ENCODE measurements at places on chromosomes 5 and 9. TPM values are rescaled to one million over a fixed set of nuclear protein-coding genes. Genes with fewer than 3 reads are reported as not detected.

- DNase-seq: peak; percentile 64
Observed at GRCh38 chr5:134227259-134227658, 1.4 kb upstream of the PPP2CA start.

GRCh38 chr5:110612794-110613247 is 113.7 kb downstream of the TMEM232 start:
- no peak for DNase-seq

DNA sequence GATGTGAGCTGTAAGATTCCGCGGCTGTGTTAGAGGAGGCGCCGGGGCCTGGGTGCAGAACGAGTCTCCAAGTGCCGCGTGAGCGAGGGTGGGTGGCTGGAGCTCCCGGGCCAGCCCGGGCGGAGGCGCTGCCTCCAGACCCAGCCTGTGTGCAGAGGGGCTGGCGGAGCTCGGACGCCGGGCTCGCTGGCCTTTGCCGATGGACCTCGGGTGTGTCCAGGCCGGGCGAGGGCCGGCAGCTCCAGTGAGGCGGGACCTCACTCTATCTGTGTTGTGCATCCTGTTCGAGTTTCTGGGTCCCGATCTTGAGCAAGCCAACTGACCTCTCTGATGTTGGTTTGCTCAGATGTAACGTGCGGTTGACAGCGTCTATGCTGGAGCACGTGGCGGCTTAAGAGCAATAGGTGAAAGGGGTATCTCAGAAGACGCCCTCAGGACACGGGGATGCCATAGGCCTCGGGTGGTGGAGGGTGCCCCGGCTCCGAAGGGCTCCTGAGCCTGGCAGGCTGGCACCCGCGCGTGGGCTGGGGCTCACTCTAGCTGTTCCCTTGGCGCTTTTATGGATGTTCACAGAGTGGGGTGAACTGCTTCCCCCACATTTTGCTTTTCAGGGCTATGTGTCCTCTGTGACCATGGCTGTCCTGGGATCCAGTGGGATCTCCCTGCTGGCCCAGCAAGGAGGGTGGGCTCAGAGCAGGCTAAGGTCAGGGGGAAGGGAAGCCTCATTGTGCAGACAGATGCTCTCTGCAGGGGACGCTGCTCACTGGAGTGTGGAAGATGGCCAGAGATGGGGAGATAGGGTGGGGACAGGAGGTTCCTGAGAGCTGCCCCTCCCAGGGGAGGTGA is 69.8 kb downstream of the MRPL36 start:
- no peak for DNase-seq

- DNase-seq: no peak
Observed at GRCh38 chr9:84953252-84953773, 283.8 kb downstream of the NTRK2 start.

DNA sequence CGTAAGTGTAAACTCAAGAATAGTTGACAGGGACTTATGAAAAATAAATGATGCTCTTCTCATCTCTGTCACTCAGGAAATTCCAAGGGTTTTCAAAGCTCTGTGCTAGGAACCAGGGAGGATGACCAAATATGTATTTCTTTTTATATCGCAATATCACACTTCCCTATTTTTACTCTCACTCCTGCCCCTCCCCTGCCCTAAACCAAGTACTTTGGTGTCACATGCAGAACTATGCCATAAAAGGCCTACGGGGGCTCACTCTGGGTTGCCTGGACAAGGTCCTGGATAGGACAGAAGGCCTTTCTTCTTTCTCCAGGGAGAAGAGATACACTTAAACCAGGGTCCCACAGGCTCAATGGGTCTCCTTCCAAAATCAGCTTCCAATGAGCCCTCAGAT is 8.3 kb upstream of the RETREG1 start:
- no peak for DNase-seq

GRCh38 chr5:135329913-135330797 is 68.9 kb downstream of the MACROH2A1 start:
- no peak for DNase-seq

DNA sequence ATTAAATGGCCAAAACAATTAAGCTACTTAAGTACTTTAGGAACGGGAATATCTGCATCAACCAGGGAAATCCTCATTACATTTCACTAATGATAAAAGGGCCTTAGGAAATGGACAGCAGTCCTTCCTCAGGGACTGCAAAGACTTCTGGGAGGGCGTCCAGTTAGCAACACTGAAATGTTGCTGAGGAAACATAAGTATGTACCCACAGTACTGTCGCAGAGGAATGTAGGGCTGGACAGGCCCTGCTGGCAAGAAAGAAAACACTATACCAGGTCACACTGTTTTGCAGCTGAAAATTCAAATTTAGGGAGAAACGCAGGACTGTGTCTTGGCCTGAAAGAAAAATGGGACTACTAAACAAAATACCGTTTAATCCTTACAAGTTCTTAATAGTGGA is 1.3 kb downstream of the C5orf15 start:
- no peak for DNase-seq

DNA sequence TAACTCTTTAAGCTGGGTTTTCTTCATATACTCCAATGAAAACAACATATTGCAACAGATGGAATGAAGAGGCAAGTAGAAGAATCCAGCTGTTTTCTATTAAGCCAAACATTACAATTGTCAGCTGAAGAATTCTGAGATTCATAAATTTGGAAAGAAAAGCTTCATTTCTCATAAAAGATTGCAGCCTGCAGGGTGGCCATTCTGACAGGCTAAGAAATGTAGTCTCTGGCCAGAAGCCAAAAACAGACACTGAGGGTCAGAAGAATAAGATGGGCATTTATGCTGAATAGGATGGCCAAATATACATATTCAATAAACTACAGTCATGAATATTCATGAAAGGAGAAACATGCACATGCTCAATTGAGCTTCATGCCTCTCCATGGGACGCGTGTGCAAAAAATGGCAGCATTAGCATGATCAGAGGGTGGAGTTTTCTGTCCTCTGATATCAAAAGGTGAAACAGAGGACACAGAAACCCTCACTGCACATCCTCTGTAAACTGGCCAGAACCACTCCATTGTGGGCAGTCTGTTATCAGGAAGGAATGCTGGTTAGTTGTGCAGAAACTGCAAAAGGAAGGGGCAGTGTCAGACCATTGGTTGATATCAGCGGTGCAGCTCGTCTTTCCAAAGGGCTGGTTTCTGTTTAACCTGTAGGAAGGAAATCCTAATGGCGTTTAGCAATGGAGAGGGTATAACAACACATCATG is 50.2 kb downstream of the FXN start:
- DNase-seq: no peak

DNA sequence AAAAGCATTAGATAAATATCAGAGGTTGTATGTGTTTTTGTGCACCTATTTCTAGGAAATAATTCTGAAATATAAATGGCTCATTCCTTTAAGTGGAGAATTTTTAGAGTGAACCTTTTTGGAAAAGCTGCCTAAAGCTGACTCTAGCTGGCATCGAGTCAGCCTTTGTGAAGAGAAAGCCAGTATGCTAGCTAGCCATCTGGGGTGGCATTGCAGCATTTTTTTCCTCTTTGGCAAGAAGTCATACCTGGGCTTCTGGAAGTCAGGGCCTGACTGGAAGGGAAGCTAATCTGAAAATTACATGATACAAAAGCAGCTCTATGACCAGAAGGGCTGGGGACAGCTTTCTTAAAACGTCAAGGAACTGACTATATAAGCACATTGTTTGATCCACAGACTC is 19.7 kb downstream of the ANP32B start:
- DNase-seq: no peak

- DNase-seq: peak; percentile 55
Observed at GRCh38 chr5:176388003-176388443, 375 bp downstream of the NOP16 start.

DNA sequence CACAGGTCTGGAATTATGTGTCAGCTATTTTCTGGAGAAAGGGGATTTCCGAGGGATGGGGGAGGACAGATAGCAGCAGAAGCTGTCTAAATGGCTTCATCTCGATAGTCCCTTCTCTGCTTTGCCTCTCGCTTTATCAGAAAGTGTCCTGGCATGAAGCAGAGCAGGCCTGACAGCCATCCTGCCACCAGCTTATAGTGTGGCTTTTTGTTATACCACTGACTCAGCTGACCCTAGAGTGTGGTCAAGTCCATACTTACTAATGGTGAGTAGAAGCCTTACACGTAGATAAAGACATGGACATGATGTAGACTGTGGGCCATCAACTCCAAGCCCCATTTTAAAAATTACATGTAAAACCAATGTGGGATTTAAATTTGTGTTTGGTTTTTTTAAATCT is 50.0 kb downstream of the RCL1 start:
- DNase-seq: no peak

- no peak for DNase-seq
Observed at GRCh38 chr5:141841378-141842180, 36.6 kb downstream of the PCDH1 start.

DBH gene
- not detected for polyA plus RNA-seq

PRRT1B gene
- 0.80 TPM for polyA plus RNA-seq

FREM1 gene
- polyA plus RNA-seq: not detected

BRINP1 gene
- 0.17 TPM for polyA plus RNA-seq

SLC46A2 gene
- not detected for polyA plus RNA-seq

All from A549 (cell line).